Kidney tubule cell (primary cell): ENCODE measurements at places on chromosomes 4 and X.

GRCh38 chr4:185796176-185796575, 15.8 kb downstream of the SORBS2 start:
- no peak for DNase-seq

GRCh38 chr4:1736812-1737211, 15.5 kb downstream of the TACC3 start:
- no peak for DNase-seq

DNA sequence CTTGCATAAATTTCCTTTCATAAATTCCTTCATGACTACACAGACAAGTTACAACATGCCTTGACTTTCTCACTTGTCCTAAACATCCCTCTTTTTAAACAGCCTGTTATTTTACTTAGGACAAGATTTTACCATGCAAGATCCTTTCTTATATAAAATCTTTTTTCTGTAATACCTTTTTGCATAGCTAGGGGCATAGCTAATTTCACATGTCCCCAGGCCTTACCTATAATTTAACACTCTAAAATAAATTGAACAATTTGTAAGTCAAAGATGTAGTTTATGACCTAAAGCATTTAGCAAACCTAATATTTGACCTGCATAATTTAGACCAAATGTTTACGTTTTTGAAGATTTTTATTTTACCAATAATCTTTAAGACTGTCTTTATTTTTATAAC, 396.3 kb upstream of the FSTL5 start:
- DNase-seq: no peak

DNA sequence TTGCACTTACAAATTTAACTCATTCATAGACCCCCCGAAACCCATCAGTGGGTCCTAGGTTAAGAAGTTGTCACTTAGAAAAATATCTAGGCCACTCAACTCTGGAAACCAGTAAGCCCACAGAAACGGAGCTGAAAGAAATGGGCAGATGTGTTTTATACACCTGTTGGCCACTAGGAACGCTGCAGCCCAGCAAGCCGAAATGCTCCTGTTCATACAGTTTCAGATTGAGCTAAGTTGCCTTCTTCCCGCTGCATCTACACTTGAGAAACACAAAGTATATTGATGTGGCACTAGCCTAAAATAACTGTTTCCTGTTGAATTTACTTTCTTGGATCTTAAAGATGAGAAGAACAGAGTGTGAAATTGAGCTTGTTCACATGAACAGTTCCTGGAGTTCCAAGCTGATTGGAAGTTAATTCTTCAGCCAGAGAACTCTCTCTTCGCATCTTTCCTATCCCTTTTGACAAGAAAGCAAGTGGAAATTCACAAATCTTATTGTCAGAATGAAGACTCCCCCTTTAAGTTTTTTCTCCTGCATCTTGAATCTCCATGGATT, 174.1 kb downstream of the RBMX2 start:
- peak; percentile 48 for DNase-seq
